ENCODE measurements at places on chromosomes 7 and 10.
A peak's percentile ranks its signal among the peaks of the same experiment; 100 is the strongest.

GRCh38 chr7:100266576-100267354 is 40.7 kb upstream of the SPDYE3 start:
- no peak for DNase-seq

DNA sequence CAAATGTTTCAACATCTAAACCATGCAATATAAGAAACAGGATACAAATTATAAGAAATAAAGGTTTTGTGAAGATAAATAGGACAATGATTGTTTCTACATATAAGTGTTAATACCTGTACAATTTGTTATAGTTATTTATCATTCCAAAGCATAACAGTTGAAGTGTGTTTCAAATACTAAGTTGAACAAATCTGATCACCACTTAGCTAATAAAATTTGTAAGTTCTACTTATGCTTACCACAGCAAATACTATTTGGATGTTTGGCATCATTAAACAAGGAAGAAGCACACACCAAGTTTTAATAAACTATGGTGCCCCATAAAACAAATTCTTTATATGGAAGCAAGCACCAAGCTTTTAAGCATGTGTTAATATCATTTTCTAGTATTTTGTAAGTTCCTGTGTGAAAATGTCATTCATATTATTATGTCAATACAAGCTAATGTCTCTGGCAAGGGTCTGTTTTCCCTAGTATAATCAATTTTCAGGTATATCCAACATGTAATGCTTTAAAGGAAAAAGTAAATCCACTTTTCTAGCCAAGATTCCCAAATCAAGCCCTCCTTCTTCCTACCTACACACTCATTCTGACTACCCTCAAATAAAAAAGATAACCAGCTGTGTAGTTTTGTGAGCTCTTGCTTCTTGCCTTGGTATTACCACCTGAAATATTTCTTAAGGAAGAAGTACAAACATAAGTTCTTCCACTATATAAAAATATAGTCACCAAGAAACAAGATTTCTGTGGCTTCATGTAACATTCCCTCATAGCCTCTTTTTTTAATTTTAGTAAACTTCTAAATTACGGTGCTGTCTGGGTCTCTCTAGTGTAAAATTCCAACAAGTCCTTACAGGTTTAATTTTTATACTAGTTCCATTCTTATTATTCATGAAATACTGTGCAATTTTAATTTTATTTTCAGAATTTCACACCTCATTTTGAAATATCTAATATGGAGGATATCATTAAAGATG is 9.2 kb downstream of the SKAP2 start:
- DNase-seq: no peak

DNA sequence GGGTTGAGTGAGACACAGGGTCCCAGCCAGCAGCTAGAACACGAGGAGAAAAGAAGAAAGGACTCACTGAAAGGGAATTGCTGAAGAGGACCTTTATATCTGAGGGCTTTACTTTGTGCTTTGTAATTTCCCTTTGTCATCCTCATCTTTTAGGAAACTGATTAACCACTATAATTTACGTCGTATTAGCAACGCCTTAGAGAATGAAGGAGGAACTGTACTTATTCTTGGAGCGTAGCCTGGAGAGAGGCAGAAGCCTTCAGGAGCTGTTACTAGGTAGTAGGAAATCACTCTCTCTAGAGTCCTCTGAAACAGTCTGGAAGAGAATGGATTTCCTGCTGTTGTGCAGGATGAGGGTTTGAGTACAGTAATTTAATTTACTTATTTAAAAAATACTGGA is 101.0 kb upstream of the STEAP1B start:
- DNase-seq: peak; percentile 90

GRCh38 chr10:118571123-118571522 is 24.3 kb downstream of the PRLHR start:
- no peak for DNase-seq

- peak; percentile 15 for DNase-seq
Measured at GRCh38 chr10:104563548-104563947, 77.5 kb upstream of the SORCS3 start.

GRCh38 chr10:52443419-52444388 is 129.6 kb downstream of the DKK1 start:
- no peak for DNase-seq

GRCh38 chr7:45196374-45196773 is 38.8 kb downstream of the RAMP3 start:
- DNase-seq: peak; percentile 18

GRCh38 chr10:124344931-124345330 is 73.8 kb downstream of the OAT start:
- no peak for DNase-seq

GRCh38 chr7:27095050-27095896 is 527 bp downstream of the HOXA1 start:
- DNase-seq: no peak

- no peak for DNase-seq
Measured at GRCh38 chr7:92504563-92504962, 23.8 kb downstream of the PEX1 start.

DNA sequence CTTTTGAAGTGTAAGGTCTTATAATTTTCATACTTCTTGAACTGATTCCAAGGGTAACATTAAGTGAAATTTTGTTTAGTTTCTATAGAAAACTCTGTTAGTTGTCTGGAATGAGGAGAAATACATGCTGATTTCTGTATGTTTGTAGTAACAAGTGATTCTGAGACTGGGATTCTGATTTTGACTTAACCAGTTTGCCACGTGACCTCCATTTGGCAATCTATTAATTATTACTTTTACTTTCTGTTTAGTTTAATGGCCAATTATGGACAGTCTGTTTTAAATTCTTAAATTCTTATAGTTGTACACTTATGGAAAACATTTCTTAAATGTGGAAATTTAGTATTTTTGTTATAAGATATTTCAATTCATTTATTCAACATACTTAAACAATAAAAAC is 163.1 kb downstream of the ADK start:
- DNase-seq: peak; percentile 65

DNA sequence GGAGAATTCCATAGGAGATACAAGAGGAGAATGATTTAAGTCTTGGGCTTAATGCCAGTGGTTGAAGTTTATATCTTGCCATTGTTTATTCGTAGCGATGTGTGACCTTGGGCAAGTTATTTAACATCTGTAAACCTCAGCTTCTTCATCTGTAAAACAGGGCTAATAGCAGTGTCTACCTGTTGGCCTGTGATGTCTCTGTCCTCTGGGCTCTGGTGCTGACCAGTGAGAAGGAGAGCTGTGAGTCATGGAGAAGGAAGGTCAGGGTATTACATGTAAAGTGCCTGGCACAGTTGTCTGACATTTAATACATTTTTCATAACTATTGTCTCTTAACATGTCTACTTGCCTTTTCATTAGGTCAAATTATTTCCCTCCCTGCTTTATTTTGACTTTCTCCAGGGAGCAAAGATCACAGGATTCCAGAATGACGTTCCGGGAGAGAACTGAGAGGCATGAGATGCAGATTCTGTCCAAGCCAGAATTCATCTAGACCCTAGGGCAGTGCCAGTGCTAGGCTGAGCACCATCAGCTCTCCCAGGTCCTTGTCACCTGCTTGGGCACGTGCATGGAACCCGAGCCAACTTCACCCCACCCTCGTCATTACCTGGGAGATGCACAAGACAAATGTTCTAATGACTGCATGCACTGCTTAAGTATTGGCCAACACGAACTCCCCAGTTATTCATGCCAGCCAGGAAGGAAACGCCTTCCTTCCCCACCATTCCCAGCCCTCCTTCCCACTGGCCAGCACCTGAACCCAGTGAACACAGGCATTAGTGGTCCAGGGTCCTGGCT is 187.9 kb downstream of the DPY19L1 start:
- DNase-seq: no peak

GRCh38 chr7:11616466-11616865 is 215.5 kb downstream of the THSD7A start:
- DNase-seq: no peak

GRCh38 chr7:155344270-155344617 is 46.6 kb downstream of the INSIG1 start:
- DNase-seq: peak; percentile 40

DNA sequence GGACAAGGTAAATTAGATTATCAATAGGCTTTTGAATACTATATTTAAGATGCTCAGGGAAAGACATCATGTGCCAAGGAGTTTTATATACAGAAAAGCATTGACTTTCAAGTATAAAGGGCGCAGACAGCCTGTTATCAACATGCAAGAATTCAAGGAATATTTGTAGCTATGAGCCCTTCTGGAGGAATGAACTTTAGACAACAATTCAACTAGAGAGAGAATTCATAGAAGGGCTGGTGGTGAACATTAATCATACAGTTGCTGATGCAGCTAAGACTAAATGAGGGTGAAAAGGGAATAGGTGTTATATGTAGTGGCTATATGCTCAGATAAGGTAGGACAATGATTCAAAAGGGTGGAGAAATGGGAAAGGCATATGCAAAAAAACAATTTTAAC is 41.2 kb downstream of the AOAH start:
- DNase-seq: no peak

DNA sequence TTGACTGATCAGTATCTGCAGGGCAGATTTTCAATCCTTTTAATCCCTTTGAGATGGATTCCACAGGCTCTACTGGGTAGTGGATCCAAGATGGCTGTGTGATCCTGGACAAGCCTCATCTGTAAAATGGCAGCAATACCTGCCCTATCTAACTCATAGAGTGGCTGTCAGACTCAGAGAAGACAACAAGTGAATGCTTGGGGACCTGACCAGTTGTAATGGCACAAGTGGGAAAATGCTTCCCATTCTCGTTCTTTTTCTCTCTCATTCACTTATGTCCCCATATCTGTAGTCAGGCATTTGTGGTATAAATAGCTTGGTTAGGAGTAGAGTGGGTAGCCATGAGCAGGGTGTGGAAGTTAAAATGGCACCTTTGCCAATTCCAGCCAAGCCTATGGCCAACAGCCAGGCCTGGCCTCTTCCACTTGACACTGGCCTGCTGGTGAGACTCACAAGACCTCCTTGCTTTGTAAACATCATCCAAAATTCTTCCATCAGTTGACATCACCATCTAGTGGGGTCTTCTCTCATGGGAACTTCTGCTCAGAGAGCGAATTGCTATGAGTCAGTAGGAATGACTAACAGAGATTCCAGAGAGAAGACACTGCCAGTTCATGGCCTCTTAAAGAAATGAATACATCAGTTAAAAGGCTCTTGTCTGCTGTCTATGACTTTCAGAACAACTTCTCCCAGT is 150.1 kb downstream of the PLPP4 start:
- DNase-seq: no peak

GRCh38 chr10:118867768-118868167 is 113.0 kb upstream of the CACUL1 start:
- no peak for DNase-seq

GRCh38 chr10:23253780-23254179 is 61.7 kb downstream of the PTF1A start:
- no peak for DNase-seq

DNA sequence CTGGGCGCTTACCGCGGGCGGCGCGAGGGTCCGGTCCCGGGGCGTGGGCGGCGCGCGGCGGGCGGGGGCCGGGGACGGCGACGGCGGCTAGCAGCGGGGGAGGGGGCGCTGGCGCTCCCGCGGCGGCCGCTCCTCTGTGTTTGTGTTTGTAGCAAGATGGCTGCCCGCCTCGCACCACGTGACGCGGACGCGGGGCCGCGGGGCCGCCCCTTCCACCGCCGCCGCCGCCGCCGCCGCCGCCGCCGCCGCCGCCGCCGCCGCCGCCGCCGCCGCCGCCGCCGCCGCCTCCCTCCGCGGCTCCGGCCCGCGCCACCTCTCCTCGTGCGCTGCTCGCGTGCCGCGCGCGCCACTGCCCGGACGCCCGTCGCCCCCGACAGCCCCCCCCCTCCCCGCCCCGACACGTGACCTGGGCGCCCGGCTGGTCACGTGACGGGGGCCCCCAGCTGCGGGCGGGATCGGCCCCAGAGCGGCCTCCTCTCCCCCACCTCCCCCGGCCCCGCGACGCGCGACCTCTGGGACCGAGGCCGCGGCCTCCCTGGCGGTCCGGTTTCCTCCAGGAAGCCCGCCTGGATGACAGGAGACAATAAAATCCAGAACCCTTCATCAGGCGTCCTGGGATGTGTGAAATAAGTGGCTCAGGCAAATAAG is at the start of gene GIGYF1:
Gene GIGYF1 (minus strand): TSS at position 153 of the 648 bp plus-strand sequence. CDS start 6,012 bp downstream, outside the sequence.
- DNase-seq: peak; percentile 61

GRCh38 chr7:34396437-34397064 is 261.5 kb upstream of the NPSR1 start:
- no peak for DNase-seq

DNA sequence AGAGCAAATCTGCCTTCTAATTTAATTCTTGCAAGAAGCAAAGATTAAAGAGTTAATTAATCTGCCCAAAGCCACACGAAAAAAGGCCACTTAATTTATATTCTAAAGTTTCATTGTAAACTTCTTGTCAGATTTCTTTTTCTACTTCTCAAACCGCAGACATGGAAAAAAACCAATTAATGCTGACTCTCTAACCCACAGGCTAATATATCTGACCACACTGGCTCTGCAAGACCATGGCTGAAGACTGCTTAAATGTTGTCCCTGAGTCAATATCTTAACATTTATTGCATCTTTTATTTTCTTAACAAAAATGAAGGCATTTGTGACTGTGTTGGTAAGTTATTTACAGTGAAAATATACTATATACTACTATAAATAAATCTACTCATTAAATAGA is 234.0 kb upstream of the SP8 start:
- DNase-seq: no peak

DNA sequence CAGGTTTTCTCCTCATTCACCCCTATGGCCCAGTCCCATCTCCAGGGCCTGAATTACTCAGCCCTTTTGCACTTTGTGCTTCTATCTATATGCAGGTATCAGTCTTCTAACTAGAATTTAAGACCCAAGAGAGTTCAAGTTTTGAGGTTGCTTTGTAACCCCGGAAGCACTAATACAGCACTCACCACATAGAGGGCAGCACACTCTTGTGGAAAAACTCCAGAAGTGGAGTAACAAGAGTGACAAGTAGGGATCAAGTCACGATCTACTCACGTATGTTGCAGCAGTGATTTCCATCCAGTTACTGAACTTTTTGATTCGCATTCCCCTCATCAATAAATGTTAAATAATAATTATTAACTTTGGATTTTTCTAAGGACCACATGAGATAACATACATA is 151.0 kb downstream of the CHCHD3 start:
- no peak for DNase-seq

DNA sequence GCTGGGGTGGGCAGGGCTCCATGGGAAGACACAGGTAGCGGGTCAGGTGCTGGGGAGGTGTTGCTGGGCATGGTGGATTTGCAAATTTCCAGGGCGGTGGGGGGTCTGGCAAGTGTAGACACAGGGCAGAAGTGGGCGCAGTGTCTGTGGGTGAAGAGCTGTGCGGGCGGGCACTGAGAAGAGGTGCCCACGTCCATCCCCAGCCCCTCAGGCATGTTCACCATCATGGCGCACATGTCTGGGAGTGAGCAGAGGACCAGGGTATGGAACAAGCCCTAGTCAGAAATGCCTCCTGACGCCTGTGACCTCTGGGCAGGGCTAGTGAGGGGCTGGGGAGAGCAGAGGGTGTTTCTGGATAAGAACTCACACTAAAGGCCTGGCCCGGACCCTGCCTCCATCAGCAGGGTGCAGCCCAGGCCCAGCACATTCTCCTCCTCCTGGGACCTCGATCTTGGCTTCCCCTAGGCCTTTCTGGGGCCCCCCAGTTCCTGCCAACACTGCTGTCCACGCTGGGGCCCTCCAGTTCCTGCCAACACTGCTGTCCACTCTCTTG is 612.9 kb downstream of the PTPRN2 start:
- DNase-seq: no peak
